Left renal pelvis (tissue), 4 donors: ENCODE measurements at places on chromosomes 1 and 21.

- no peak for DNase-seq
Observed at GRCh38 chr1:79679916-79680315, 673.4 kb upstream of the ADGRL4 start.

DNA sequence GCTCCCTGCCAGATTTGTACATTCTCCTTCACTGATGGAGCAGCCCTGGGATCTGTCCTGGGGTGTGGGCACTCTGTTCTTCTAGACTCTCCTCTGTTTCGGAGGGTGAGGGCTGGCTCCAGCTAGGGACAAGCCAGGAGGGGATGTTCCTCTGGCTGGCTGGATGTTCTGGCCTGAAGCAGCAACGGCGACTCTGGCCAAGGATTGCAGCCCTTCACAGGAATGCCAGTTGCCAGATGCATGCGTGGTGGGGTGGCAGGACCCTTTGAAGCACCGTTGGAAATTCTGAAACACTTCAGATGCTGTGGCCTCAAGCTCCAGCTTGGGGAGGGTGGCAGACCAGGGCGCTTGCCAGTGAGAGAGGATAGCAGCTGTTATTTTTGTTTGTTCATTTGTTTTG, 210.9 kb downstream of the TRABD2B start:
- no peak for DNase-seq

DNA sequence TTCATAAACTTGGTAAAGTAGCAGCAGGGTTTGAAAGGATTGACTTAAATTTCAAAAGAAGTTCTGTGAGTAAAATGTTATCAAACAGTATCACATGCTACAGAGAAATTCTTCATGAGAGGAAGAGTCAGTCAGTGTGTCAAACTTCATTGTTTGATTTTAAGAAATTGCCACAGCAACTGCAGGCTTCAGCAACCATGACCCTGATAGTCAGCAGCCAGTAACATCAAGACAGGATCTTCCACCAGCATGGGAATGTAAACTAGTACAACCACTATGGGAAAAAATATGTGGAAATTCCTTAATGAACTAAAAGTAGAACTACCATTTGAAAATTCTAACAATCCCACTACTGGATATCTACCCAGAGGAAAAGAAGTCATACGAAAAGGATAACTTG, 11.5 kb downstream of the MAEL start:
- DNase-seq, result no peak

DNA sequence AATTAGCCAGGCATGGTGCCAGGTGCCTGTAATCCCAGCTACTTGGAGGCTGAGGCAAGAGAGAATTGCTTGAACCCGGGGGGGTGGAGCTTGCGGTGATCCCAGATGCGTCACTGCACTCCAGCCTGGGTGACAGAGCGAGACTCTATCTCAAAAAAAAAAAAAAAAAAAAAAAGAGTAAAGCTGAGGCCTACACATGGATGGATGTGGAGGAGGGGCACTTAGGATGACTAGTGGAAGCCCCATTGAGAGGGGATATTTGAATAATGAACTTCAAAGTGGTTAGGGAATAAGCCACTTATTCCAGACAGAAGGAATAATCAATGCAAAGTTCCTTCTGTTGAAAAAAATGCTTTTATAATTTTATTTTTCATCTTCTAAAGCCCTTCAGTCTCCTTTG, 51.4 kb downstream of the PTBP2 start:
- no peak for DNase-seq

DNA sequence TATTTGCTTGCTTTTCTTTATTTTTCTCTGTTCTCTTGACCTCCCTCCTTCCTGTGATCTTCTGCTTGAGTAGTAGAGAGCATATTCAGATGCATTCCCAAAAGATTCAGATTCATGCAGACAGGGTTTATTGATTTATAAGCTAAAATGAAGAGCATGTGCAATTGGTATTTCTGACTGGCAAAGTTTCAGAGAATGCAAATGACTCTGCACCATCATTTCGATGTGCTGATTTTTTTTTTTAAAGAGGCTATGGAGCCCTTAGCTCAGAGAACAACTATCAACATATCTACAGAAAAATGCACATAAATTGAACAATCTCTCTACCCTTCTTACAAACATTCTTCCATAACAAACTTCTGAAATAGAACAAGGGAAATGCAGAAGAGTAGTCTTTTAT, 312.0 kb downstream of the VAV3 start:
- no peak for DNase-seq

- no peak for DNase-seq
Observed at GRCh38 chr1:151288502-151288901, 6.4 kb downstream of the ZNF687 start.

DNA sequence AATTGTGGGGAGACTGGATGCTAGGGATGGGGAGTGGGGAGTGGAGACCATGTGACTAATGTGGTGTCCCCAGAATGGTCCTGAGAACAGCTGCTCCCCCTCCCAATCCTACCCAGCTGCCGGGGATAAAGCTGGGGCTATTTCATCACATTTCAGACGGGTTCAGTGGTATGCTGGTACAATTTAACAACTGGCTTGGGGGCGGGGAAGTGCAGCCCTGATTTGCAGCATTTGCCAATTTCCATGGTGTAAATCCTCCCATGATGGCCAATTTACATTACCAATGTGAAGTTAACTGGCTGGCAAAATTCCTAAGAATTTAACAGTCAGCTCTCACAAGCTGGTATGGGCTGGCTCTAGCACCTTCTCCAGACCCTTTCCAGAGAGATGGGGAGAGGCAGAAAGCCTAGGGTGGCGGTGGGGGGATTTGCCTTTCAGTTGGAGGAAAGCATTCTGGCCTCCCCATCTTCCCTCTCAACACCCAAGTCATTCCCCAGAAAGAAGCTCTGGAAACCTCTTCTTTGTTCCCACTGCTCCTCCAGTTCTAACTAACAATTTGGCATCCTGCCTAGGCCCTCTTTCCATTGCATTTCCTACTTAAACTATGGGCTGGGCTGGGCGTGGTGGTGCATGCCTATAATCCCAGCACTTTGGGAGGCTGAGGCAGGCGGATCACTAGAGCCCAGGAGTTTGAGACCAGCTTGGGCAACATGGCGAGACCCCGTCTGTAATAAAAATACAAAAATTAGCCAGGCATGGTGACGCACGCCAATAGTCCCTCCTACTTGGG, 11.3 kb upstream of the ADGRB2 start:
- DNase-seq, result no peak

- DNase-seq, result no peak
Observed at GRCh38 chr1:145695821-145696629, 11.1 kb downstream of the PDZK1 start.

GRCh38 chr1:236552901-236553300, 29.1 kb downstream of the LGALS8 start:
- DNase-seq, result no peak

- no peak for DNase-seq
Observed at GRCh38 chr1:184194236-184194635, 142.7 kb downstream of the TSEN15 start.

GRCh38 chr21:20994790-20995189, 3.4 kb upstream of the NCAM2 start:
- DNase-seq, result no peak

GRCh38 chr21:42455196-42455595, 40.8 kb downstream of the RSPH1 start:
- DNase-seq, result no peak

DNA sequence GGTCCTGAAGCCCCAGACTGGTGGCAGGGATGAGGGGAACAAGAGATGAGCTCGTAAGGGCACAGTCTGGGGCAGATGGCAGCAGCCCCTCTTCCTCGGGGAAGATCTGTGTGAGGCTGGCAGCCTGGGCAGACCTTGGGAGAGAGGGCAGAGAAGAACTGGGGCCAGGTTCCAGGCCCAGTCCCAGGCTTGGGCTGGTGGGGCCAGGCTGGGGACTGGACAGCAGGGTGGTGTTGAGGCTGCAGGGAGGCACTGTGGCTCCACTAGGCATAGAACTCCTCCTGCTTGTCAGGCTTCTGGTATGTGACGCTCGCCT, 35.7 kb downstream of the SDC3 start:
- DNase-seq, result no peak

DNA sequence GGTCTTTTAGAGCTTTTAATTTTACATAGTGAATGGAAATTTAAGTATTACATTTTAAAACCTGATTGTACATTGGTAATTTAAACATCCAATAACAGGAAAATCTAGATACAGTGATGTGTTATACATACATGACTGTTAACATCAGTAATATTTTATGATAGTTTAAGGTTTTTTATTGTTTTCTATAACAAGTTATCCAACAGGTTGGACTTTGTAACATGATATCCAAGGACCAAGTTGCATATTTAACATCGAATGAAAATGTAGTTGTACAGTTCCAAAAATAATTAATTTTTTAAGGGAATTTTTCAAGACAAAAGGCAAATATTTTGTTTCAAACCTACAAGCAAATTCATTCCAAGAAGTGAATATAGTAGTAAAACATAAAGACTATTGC, 14.3 kb downstream of the GLRX2 start:
- no peak for DNase-seq

DNA sequence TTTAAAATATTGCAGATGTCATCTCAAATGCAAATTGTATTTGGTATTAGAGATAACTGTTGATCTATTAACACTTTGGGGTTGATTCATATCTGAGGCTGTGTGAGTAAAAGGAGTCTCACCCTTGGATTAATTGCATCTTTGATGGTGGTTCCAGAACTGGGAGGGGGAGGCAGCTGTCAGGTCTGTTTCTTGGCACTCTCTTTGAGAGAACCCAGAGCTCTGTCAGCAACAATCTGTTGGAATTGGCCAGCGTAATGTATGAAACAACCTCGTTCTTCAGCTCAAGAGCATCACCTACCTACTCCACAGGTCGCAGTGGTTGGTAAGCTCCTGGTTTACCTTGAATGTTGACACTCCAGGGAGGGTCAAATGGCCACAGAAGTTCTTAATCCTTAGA, 424.1 kb downstream of the CAMTA1 start:
- DNase-seq, result no peak
